ENCODE measurements at places on chromosomes 6 and 20.
A peak's percentile ranks its signal among the peaks of the same experiment; 100 is the strongest.

DNA sequence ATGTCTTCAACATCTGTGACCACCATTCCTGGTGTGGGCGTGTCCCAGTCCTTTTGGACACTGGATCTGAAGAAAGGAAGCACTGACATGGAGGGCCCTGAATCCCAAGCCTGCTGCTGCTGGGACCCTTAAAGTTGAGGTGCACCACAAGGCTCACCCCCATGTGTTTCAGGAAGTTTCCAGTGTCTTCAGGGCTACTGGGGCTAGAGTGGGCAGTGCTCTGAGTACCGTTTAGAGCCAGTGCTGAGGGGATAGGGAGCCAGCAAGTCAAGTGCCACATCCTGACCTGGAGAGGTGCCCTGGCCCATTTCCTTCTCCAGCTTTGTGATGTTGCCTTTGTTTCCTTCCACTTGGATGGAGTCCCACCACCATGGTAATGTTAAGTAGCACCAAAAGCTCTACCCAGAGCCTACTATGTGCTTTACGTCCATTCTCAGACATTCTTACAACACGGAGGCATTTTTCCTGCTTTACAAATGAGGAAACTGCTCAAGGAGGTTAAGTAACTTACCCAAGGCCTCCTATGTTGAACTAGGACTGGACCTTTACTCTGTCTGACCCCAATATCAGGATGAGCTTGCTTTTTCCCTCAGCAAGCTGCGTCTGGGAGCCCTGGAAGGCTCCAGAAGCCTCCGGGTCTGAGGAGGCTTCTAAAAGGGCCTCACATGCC, 552 bp upstream of the DEF6 start:
- no peak for DNase-seq

- no peak for DNase-seq
Measured at GRCh38 chr6:155354167-155354566, 39.9 kb upstream of the TFB1M start.

DNA sequence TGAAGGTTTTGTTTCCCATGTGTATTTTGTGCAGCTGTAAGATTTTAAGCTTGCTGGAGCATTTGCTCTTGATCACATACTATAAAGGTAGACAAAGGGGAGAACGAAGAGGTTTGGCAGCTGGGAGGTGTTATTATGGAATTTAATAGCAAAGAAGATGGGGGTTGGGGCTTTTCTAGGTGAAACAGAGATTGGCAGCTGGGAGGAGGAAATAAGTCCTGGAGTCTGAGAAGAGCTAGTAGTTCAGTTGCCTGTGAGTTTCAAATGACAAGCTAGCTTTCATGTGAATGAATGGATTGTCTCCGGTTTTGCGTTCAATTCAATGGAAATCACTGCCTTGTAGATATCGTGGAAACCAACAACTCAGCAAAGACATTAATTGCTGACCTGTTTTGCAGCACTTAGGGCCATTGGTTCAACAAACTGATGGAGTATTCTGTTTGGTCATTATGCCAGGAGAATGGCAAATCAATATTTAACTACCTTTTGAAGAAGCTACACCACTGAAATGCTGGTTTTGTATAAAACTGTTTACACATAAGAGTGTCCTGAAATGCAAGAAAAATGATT, 38.1 kb upstream of the FLRT3 start:
- DNase-seq = no peak

DNA sequence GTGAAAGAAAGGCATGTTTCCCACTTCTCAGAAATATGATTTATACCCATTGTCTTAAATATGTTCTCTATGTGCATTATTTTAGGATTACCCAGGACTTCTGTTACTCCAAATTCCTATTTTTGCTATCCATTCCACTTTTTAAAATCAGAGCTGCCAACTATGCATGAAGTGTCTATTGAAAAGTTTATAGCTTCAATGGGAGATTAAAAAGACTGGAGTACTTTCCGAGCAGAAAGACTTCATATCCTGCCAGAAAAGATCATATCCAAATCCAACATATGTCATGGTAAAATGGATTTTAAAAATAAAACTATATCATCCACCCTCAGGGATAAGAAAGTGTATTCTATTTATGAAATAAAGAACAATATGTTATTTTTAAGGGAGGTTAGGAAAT, 212.7 kb downstream of the COL12A1 start:
- no peak for DNase-seq

GRCh38 chr6:139981768-139982181, 607.3 kb upstream of the CITED2 start:
- DNase-seq = no peak

GRCh38 chr6:35919085-35919826, 1.6 kb downstream of the SRPK1 start:
- no peak for DNase-seq

DNA sequence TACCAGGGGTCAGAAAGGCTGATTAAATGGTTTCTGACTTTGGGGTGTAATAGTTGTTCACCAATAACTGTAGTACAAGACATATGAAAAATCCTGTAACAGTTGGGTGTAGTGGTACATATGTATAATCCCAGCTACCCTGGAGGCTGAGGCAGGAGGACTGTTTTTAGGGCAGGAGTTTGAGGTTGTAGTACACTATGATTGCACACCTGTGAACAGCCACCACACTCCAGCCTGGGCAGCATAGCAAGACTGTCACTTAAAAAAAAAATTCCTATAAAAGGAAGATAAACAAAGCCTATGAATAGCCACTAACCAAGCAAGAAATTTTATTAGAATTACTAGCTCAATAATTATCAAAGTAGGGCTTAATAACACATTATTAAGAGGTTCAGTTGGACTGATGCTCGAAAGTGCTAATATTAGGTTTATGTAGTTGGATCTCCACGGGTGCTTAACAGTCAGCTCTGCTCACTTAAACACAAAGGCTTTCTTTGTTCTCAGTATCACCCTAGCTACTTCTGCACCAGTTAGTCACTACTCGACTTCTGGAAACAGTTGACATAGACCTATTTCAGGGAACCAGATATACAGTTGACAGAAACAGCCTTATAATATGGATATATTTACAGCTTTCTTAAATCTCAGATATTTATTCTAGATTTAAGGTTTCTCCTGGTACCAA, 113.0 kb downstream of the MTFR2 start:
- no peak for DNase-seq

GRCh38 chr20:45038745-45039474, 62.0 kb downstream of the KCNS1 start:
- no peak for DNase-seq

- DNase-seq = no peak
Measured at GRCh38 chr6:106913676-106914280, 60.8 kb downstream of the CD24 start.

DNA sequence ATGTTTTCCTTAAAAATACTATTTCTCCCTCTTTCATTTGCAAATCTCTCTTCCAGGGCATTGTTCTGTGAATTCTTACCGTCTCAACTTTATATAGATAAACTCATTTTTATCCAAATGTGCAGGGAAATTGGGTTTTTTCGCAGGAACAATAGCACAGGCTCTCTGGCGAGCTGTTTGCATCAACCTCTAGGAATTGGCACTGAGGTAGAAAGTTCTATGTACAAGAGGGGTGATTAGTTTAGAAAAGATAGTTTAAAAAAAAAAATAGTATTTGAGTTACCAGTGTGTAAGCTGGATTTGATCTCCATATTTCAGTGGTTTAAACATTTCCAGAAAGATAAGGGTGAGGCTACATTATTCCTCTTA, 129.7 kb upstream of the BTN3A2 start:
- no peak for DNase-seq

DNA sequence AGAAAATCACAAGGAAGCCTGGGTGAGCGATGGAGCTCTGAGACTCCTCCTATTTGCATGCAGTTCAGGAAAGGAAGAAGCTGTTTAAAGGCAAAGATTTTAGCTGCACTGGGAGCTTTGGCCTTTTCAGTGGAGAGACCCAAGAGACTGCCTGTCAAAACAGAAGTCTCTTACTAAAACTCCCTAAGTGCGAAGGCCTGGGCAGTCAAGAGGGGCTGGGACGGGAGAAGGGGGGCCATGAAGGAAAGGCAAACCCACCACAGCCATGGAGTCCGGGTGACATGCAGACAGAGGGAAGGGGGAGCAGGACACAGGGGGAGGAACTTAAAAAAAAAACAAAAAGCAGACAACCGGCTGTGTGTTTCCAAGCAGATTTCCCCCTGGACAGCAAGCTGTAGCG, 537.6 kb upstream of the NOX3 start:
- DNase-seq = no peak

- DNase-seq = no peak
Measured at GRCh38 chr20:40307268-40307667, 381.8 kb downstream of the MAFB start.

DNA sequence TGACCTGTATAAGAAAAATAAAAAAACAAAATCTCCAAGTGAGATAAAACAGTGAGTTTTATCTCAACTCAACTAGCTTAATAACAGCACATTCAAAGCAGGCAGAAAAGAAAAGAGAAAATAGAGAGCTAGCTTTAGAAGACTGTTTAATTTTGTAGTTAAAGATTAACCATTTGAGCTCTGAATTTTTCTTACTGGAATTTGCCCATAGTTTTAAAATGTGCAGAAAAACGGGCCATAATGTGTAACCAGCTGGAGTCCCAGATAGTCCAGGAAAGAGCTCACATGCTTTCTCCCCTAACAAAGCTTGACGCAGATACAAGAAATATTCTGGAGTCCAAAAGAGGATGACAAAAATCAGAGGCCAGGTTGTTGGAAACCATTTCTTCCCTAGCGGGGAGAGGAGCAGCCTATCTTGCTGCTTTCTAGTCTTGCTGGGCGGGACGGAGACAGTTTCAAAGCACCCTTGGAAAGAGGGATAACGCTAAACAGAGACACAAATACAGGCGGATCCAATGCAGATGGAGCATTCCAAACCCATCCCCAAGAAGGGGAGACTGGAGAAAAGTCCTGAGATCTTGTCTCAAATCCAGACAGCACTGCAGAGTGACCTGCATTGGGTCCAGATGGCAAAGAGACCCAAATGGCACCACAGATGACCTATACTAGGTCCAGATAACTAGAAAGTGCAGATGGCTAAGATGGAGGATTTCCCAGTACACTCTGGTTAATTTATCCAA, 16.1 kb downstream of the TTK start:
- no peak for DNase-seq

DNA sequence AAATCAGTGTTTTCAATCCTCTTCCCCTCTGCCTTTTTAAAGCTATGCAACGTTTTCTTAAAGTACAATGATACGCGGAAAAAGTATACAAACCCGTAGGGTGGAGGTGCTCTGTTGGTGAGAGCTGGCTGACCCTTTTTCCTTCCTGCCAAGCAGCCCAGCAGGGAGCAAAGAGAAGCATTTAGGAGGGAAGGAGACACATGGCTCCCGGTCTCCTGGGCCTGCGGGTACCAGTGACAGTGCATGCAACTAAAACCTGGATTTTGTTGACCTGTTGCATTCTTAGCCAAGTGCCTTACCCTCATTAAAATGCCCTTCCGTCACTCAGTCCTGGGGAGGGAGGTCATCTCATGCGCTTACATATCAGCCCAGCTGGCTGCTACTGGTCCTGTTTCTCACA, 87.2 kb downstream of the SLX4IP start:
- DNase-seq = no peak

DNA sequence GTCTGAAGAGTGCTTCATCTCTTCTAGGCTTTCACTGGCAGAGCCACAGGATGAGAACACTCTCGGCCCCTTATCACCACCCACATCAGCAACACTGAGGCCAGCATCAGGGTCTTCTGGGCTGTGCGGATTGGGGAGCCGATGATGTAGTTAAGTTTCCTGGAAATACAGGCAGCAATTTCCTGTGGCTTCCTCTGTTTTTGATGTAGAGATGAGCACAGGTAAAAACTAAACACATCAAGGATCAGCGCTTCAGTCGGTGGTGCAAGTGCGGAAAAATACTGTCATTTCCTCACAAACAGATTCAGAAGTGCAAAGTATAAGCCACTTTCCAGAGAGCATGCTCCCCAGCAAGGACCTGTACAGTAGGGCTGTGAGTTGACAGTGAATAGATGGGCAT, 62.6 kb downstream of the BACH2 start:
- DNase-seq = peak; percentile 48

DNA sequence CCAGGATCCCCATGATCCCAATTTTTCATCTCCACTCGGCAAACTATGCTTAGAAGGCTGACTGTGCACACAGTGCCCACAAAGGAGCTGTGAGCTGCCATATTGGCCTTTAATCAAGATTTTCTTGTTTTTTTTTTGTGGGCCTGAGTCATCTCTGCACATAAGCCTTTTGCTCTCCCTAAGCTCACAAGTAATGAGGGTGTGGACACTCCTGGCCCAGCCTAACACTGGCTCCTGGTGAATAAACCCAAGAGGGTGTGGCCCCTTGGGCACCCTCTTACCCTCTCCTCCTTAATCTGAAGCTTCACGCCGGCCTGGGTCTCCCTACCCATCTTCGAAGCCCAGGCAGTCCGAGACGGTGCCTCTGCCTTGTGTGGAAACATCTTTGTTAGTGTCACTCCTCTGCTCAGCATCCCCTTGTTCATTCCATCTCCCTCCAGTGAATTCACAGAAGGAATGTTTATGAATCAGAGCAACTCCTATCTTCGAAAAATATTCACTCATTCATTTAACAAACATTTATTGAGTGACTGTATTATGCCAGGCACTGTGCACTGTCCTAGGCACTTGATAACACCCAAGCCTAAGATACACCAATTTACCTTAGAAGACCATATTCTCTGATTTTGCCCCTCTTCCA, 22.2 kb upstream of the MRPS10 start:
- DNase-seq = no peak

DNA sequence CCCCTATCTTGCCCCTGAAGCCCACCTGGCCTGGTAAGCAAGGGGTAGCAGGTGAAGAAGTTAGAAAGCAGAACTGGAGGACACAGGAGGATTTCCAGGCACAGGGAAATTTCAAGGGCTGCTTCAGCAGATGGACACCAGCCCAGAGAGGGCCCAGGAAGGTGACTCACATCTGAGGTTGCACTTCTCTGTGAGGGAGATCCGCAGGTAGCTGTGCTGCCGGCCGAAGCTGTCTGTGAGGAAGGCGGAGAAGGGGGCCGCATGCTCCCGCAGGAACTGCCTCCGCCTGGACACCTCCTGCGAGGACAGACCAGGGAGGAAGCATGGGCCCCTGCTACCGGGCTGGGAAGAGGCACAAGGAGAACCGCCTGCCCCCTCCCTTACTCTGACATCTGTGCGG, 7.1 kb downstream of the MOCS1 start:
- DNase-seq = no peak

DNA sequence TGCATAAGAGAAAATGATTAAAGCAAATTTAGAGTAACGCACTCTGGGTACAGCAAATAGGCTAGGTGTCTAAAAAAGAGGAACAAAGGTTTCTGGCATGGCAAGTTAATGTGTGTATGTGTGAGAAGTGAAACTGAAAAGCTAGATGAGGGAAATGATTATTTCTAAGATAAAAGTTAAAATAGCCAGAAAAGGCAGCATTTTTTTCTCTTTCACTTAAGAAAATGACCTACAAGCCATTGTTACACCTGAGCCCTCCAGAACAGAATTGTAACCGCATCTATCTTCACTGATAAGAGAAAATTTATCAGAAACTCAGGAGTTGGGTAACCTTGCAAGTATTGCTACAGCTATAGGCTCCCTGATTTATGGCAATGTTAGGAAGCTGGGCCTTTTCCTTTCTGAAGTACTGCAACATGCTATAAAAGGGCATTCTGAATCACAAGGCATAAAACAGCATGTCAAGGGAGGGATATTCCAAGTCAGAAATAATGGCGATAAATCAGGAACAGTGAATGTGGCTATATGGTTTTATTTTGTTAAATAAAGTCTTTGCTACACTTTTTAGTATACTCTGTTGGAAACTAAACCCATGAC, 395.3 kb downstream of the TBC1D32 start:
- DNase-seq = no peak

Measured in stimulated activated CD4-positive, alpha-beta T cell treated with anti-CD3 and anti-CD28 coated beads, Interleukin-1b, Interleukin-23, amount 100 ng/mL, for 24 hours (primary cell).